Caco-2 (cell line): ENCODE measurements at places on chromosomes 7 and 10.

DNA sequence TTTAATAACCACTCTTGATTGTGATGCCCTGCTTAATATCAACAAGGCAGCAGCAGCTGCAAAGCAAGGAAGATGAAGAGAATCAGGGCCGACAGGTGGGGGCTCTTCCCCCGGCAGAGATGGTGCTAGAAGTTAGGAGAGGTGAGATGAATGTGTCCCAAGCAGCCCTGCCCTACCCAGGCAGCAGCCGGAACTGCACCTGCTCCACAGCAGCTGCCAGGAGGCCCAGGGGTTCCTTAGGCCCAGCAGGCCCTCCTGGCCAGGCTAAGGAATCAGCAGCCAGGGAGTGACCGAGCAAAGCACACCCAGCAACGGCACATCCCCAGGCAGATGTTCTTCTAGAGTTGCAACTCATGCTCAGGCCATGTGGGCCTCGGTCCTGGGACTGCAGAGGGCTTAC is 17.9 kb downstream of the AFAP1L2 start:
- no peak for DNase-seq

- DNase-seq, result no peak
Measured at GRCh38 chr7:1654738-1655475, 15.2 kb upstream of the ELFN1 start.

DNA sequence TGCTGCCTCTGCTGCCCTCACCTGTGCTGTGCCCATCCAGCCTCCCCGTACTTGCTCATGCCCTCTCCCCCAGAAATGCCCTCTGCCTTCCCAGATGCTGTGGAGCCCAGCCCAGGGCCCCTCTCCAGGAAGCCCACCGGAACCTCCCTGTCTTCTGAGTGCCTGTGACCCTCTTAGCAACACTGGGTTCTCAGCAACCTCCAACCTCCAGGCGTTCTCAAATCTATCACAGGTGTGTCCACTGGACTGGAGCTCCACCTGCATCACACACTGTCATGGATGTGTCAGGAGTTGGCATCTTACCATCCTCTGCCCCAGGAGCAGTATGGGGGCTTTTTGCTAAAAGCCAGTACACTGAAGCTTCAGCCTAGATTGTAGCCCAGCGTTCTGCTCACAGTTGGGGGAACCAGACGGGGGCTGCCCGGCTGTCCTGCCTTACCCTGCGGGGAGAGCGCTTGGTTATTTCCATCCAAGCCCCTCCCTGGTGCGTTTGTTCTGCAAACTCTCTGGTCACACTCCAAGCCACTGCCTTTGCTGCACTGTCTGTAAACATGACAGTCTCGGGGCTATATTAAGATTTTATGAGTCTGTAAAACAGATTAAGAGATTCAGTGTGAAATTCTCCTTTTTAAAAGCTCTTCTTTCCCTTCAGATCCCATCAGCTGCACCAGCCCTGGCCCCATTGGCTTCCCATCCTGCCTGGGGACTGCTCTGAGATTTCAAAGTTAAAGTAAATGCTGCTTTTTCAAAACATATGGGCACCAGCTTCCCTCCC is 71.3 kb upstream of the CPXM2 start:
- DNase-seq, result no peak

- DNase-seq, result no peak
Measured at GRCh38 chr10:121057269-121057668, 206.1 kb downstream of the WDR11 start.

DNA sequence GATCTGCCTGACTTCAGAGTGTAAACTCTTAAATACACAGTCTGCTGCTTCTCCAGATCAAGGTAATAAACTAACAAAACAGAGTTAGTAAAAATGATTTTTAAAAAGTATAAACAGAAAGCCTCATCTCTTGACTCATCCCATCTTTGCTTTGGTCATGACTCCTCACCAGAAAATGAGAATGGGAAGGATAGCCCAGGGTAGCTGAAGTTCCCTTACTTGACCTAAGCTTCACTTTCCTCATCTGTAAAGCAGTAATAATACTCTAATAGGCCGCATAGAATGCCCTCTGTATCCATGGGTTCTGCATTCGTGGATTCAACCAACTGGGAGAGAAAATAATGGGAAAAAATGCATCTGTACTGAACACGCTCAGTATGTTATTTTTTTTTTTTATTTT is 11.3 kb upstream of the SLC25A28 start:
- no peak for DNase-seq

DNA sequence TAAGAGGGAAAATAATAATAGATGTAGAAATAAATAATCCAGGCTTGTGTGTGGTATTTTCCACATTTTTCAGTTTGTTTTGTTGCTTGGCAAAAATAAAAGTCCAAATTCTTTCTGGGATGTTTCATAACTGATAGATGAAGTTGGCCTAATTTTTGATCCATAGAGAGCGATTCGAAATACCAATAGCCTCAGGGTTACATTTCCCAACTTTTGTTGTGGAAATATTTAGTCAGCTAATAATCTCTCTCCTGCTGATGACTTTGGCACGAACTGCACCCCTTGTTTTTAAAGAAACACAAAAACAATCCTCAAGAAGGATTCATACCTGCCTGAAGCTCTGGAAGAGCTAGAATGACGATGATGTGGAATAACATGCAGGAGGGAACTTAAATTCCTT is 483.2 kb downstream of the ADRA2A start:
- DNase-seq, result no peak

GRCh38 chr7:148480479-148481146 is 110.0 kb upstream of the C7orf33 start:
- no peak for DNase-seq

DNA sequence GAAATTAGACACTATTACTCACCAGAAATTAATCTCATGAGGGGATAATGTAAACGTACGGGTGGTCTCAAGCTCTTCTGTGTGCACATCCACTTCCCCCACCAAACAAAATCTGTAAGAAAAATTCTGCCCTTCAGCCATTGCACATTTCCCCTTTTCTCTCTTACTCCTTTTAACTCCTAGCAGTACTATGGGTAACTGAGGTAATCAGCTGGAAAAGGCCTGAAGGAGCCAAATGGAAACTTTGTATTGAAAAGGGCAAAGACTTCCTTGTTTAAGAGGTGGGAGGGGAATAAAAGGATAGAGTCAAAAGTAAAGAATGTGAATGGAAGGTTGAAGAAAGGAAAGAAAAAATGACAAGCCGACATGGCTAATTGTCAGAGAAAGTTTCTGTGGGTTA is 273.8 kb downstream of the RNLS start:
- no peak for DNase-seq

DNA sequence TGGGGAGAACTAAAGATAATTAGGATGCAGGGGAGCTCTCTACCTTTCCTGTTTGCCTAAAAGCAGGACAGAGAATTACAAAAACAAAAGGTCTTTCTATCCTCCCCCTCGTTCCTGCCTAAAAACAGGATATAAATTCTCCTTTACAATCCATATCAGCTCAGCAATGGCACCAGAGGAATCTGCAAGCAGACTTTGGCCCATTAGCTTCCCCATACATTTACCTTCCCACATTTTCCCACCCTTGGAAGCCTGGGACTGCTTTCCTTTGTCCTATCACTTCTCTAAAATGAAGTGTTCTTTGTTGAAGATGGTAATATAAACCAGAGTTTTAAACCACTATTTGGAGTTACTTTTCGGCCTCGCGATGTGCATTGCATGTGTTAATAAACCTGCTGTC is 15.5 kb downstream of the SHTN1 start:
- no peak for DNase-seq

- no peak for DNase-seq
Measured at GRCh38 chr7:18644981-18645380, 149.4 kb downstream of the HDAC9 start.

DNA sequence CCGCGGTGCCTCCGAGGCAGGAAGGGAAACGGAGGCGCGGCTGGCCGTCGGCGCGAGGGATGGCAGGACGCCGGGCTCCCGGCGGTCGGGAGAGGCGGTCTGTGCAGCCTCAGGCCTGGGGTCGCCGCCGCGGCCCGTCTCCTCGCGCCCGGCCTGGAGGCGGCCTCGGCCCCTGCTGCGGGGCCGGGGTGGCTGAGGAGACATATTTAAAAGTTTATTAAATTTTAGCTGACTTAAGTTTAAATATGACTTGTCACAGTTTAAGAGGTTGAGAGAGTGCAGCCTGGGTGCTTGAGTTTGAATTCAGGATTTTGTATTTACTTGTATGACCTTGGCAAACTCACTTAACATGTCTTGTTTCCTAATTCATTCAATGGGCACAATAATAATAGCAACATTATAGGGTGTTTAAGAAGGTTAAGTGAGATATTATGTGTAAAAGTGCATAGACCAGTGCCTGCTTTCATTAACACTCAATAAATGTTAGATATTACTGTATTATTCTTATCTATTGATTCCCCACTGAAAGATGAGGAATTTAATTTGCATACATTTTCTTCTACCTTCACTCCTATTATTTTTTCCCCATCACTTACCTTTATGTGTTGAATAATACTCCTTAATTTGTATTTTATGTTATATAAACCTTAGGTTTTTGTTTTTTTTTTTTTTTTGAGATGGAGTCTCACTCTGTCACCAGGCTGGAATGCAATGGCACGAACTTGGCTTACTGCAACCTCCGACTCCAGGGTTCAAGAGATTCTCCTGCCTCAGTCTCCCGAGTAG is 718 bp downstream of the DYNC2I1 start:
- DNase-seq, result no peak

DNA sequence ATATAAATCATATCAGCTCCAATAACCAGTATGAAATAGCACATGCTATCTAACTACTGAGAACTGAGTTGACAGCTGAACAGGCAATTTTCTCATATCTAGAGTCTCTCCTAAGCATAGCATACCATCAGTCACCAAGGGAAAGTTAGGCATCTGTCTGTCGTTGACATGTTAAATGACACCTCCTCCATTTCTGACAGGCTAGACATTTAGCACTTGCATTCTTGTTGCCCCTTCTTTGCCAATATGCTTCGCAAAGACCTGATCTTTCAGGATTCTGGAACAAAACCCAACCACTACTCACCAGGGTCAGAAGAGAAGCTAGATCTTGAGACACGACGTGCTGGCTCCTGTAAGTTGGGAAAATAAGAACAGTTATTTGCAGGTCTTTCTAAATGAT is 10.0 kb downstream of the MKI67 start:
- no peak for DNase-seq

GRCh38 chr10:42950606-42951485 is 126.0 kb upstream of the RET start:
- no peak for DNase-seq

DNA sequence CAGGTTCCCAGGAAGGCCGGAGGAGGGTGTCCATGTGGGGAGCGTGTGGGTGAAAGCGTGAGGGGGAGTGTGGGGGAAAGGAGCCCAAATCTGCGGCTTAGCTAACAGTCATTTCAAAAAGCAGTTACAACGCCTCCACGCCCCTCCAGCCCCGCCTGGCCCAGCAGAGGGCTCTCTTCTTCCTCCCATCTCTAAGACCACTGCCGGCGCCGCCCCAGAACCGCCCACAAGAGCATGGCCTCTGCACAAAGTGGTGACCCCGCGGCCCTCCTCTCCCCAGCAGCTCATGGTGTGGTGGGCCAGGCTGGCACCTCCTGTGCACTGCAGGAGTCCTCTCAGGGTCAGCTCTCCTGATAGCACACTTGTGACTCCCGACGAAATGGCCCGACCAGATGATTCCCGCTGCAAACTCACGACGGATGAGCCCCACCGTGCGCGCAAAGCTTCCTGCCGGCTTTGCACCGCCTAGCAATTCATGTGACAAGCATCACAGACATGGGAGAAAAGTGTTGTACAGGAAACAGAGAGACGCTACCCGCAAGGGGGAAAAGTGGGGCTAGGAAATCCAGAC is 12.4 kb upstream of the HUS1 start:
- DNase-seq, result peak; percentile 88

GRCh38 chr7:2601065-2601464 is 30.7 kb upstream of the TTYH3 start:
- DNase-seq, result no peak

- DNase-seq, result no peak
Measured at GRCh38 chr10:78966844-78967488, 101.8 kb upstream of the ZMIZ1 start.

DNA sequence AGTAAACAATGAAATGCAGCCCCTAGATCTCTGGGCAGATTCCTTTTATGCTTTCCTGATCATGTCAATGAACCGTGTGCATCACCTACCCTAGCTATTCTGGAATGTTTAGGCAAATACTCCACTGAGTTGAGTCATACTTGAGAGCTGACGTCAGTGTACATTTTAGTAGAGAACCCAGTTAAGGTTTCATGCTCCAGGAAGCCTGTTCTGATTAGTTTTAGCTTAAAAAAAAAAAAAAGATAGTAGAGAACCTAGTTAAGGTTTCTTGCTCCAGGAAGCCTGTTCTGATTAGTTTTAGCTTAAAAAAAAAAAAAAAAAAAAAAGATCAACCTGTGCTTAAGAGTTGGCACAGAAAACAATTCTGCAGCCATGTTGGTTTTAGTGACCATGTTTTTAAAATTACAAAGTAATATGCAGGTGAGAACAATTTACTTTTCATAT is 3.7 kb upstream of the MCU start:
- peak; percentile 73 for DNase-seq

DNA sequence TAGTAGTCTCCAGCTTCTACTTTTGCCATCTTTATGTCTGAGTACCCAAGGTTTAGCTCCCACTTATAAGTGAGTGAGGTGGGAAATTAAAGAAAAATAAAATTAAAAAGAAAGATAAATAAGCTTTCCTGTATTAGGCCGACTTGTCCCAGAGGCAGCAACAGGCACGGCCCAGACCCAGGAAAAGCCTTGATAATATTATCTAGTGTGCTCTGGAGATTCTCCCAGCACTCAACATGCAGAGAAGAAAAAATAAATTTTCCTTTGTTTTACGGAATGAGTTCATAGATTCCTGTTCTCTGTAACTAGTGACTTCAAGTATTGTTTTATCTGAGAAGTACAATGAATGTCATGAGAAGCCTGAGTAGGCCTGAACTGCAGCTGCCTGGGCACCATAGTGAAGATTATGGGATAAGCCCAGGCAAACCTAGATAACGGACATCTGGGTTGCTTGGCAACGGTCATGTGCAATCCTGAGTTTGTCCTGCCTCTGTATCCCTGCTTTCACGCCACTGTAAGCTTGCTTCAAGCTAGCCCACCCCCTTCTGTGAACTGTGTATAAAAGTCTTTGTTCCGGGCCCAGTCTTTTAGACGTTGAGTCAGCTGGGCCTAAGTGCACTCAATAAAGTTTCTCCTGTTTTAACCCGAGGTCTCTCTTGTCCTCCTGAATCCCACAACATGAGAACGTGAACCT is 6.4 kb downstream of the ATE1 start:
- DNase-seq, result no peak

DNA sequence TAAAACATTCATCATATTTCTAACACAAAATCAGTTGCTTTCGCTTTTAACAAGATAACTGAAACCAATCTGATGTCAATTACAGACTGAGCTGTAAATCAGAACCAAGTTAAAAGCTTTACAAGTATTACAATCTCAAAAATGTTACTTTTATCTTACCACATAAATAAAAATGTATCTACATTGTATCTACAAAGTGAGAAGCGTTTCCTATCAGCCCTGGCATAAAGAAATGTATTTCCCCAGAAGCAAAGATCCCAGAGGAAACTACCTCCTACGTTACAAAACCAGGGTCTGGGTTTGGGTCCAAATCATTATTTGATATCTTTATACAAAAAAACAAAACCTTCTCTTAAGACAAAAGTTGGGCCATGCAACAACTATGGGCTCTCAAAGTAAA is 2.6 kb downstream of the SMURF1 start:
- DNase-seq, result no peak

GRCh38 chr7:31919678-31920369 is 150.4 kb downstream of the PDE1C start:
- no peak for DNase-seq
